ENCODE measurements at places on chromosomes 2 and 18.
A peak's percentile ranks its signal among the peaks of the same experiment; 100 is the strongest.

DNA sequence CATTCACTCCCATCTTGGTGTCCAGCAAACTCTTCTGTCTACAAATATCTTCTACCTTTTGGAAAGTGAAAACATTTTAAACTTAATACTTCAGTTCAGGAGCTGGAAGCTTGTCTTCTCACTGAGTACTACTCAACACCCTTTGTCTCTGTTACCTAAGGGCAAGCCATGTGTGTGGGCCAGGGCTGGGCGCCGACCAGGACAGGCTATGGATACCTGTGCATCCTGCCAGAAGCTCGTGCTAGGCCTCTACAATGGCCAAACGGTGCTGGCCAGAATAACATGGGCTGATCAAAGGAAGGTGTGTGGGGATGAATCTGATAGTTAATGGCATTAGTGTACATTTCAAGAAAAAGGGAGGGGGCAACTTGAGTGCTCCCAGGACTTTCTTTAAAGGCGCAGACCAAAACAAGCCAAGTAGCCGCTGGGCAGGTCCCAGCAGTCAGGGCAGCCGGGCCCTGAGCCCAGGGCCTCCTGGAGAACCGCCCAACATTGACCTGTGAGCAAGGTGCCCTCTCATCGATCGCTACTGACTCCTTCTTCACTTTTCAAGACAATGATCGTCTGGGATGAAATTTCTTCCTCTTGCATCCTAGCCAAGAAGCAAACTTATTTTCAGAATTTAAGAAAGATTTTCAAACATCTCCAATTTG lies 29.0 kb upstream of the ID2 start:
- no peak for DNase-seq

- DNase-seq, result no peak
Measured at GRCh38 chr18:33424266-33424946, 16.1 kb downstream of the CCDC178 start.

DNA sequence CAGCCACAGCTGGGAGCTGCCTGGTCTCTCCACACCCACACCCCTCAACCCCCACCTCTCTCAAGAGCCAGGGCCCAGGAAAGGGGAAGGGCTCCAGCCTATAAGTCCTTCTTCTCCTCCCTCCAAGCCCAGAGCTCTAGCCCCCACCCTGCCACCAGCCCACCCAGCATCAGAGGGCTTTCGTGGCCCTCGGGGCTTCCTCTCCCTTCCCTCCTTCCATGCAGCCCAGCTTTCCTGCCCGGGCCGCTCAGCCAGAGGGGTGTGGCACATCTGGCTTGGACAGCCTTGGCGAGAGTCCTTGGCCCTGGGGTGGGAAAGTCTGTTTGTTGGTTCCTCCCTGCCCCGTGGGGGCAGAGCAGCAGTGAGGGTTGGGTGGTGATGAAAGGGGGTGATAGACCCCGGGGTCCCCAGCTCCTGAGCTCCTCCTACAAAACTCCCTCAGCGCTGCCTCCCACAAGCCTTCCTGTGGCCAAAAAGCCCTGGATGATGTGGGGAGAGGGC lies 7.0 kb downstream of the TNS1 start:
- DNase-seq, result no peak

DNA sequence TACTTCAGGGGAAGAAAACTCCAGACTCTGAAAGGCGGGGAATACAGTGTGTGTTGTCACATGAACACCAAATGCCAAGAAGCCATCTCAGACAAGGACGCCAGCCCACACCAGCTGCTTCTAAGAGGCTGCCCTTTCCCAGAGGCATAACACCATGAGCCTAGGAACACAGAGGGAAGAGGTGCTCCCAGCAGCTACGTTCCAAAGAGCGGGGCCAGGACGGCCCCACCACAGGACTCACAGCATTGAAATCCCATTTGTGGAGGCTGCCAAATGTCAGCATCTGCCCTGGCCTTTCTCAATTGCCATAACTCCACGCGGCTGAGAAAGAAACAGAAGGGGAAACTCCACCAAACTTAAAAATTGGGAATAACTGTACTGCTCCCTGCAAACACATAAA lies 20.1 kb upstream of the ID2 start:
- no peak for DNase-seq

GRCh38 chr2:119264781-119265692 lies 41.4 kb downstream of the STEAP3 start:
- DNase-seq, result no peak

DNA sequence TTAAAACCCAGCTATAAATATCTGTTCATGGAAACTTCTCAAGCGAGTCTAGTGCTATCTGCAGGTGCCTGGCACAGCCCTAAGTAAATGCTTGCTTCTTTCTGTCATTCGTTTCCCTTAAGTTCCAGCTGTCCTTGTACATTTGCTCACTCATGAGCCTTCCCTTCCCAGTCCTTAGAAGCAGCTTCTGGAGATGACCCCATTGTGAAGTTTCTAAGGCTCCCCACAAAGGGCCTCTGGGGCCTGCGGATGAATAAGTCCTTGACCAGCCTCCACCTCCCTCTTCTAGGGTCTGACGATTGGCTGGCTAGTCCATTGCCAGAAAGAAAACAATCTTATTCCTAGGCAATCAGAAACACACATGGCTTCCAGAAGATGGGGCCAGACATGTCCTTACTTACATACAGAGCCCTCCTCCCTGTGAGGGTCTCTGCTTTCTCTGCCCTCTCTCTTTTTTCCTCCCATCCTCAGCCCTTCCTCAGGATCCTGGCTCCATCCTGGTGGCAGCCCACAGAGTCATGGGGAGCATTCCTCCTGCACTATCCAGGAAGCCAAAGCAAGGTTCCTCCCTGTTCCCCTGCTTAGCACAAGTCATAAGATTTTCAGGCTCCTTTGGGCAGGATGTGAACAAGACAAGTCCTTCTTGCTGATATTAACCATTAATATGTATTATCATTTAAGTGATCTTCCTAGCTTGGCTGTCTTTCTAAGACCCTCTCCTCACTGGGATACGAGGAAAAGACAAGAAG lies 87.3 kb downstream of the TNFRSF11A start:
- no peak for DNase-seq

- peak; percentile 74 for DNase-seq
Measured at GRCh38 chr2:235746257-235746934, 252.6 kb downstream of the AGAP1 start.

GRCh38 chr2:194383401-194383800 lies 1273.6 kb upstream of the SLC39A10 start:
- DNase-seq, result no peak

- DNase-seq, result peak; percentile 85
Measured at GRCh38 chr2:43343573-43344304, 117.3 kb upstream of the ZFP36L2 start.

DNA sequence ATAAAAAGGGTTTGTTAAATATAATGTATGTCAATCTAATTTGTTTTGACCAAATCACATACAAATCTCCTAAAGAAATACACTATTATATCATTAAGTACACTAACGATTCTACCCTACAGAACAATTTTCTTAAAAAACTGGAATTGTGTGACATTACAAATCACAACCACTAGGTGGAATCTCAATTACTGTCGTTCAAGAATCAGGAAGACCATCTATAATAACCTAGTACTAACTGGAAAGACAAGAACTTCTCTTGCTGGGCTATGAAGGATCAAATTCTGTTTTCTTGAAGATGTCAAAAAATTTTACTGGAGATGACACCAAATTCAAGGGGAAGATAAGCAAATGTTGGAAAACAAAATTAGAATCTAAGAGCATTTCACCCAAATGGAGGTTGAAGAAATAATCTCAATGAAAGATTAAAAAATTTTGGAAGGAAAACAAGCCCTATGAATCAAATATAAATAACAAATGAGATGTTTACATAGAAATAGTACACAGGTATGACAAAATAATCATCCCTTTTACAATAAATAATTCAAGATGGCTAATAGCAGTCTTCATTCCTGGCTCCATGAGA lies 110.9 kb downstream of the STK39 start:
- no peak for DNase-seq

- no peak for DNase-seq
Measured at GRCh38 chr2:19086231-19086651, 272.2 kb downstream of the OSR1 start.

DNA sequence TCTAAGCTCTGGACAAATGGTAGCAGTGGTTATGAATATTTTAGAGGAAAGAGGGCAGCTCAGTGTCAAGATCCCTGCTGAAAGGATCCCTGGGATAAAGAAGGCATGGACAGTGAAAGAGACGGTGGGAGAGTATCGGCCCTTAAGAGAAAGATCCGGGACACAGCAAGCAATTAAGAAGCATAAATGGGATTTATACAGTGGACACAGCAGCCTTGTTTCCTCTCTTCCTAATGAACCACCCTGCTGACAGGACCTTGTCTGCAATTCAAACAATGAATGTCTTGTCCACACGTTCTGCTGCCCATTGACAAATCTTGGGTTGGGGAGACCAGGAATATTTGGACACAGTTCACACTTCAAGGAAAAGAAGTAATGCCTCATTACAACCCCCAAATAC lies 16.5 kb downstream of the CPLX4 start:
- DNase-seq, result no peak

- DNase-seq, result peak; percentile 12
Measured at GRCh38 chr2:59184276-59185020, 943.3 kb upstream of the FANCL start.
